Skin of body (tissue), 3 donors: ENCODE measurements at places on chromosomes 5 and 9.
A peak's percentile ranks its signal among the peaks of the same experiment; 100 is the strongest.

- no peak for DNase-seq
Measured at GRCh38 chr5:73280821-73281746, 108.1 kb downstream of the TMEM174 start.

DNA sequence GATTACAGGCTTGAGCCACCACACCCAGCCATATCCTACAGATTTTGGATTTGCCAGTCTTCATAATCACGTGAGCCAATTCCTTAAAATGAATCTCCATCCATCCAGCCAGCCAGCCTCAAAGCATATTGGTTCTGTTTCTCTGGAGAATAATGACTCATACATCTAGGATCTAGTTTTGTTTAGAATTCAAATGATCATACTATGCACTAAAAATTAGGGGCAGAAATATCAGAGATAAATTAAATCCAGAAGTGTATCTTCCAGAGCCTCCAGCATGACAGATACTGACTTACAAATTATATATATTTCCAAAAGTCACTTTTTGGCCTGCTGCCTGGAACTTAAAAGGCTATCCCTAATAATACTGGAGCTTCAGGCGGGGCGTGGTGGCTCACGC is 119.1 kb upstream of the NR5A1 start:
- peak; percentile 64 for DNase-seq

DNA sequence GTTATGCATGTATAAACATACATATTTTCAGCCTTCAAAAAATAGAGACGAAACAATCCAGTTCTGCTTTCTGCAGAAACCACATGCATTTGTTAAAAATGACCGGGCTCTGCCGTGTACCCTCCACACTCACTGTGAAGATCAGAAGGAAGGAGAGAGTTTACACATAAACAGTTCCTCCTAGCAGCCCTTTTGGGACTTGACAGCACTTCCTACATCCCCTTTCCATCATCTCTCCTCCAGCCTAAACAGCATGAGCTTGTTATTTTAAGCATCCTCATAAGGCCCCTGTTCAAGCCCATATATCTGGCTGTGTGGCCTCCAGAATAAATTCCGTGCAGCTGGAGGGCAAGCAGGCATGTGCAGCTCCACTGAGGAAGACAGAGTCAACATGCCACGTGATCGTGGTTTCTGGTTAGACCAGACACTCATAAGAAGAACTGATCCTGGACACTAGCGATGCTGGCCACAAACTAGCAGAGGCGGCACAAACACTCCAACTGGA is 42.2 kb downstream of the NIPAL4 start:
- no peak for DNase-seq

DNA sequence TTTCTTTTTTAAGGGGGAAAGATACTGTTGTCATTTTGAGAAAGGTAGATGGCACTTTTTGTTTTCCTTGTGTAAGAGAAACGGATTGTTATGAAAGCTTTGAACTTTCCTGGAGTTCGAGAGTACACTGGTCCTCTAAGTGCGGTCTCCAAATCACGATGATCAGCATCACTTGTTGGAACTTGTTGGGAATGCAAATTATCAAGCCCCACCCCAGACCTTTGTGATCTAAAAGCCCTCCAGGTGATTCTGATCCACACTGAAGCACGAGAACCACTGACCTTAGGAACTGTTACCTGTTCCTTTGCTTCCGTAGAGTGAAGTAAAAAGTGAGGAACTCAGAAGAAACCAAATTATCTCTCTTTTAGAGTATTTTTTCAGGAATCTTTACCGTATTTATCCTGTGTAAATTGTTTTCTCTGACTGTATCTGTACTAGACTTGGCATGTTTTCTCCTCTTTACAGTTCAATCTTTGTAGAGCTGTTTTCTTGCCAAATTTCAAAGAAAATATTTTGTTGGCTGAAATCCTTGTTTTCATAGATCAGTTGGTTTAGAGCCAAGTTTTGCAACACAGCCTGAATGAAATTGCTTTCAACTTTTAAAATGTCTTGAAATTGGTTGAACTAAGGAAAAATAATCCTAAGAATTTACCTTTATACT is 4.0 kb downstream of the MAT2B start:
- peak; percentile 54 for DNase-seq

DNA sequence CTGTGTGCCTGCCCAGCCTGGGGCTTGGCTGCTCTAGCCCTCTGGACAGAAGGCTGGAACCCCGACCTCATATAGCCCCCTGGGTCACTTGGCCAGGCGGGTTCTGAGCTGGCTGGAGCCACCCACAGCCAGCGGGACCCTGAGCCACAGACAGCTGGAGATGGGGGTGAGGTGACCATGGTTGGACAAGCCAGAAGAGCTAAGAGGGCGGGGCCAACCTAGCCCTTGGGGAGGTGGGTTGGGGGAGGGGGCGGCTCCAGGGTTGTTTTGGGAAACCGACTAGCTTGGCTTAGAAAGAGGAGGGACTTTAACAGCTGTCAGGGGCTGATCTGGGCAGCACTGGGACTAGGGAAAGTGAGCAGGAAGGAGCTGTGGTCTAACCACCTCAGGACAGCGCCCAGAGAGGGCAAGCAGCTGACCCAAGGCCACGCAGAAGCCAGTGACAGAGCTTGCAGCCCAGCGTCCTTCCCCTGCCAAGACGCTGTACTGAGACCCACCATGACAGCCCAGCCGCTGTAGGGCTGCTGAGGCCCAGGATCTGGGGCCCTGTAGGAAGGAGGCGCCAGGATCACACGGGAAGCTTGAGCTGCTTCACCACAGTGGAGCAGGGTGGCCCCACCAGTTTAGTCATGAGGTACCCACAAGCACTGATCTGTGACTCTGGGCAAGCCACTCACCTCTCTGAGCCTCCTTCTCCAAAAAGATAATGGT is 2.2 kb downstream of the AIF1L start:
- no peak for DNase-seq

- no peak for DNase-seq
Measured at GRCh38 chr9:117681888-117682287, 22.3 kb upstream of the TLR4 start.

- DNase-seq = no peak
Measured at GRCh38 chr5:76602094-76602726, 21.0 kb downstream of the F2RL2 start.

DNA sequence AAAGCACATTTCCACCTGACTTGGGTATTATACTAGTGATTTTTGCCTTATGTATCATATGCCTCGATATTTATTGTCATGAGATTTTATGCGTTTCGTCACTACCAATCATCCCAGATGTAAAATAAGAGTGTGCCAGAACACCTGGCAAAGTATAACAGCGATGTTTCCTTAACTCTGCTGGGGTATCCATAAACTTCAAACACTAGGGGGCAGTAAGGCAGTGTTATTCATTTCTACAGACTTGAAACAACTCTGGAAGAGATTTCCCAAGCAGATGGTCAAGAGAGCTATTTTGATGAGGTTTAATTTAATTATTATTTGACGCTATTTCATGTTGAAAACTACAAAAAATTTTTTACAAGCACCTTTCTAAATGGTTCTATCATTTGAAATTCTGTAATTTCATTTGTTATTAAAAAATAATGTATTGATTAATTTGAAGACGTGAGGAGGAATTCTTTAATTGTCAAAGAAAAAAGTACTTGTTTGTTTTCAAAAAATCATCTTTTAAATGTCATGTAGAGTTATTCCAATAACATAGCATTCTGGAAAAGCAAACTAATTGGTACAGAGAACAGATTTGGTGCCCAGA is 388.5 kb upstream of the CTNND2 start:
- DNase-seq = no peak

DNA sequence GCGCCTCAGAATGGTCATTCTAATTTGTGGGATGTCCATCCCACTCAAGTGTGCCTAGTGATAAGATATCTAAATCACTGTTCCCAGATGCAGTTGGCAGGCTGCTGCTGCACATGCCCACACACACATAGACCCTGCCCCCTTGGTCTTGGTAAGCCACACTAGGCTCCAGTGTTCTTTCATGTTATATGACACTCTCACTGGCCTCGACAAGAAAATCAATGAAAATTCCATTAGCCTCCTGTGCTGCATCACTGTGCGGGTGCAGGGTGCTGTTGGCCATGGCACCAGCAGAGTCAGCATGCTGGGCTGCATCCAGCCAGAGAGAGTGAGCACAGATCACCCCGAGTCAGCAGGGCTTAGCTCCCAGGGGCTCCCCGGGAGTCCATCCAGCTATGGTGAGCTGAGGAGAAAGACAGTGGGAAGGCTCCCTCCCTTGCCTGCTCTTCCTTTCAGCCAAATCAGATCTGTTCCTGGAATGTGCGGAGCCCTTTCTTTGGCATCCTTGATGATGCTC is 59.9 kb downstream of the ABLIM3 start:
- DNase-seq = no peak

DNA sequence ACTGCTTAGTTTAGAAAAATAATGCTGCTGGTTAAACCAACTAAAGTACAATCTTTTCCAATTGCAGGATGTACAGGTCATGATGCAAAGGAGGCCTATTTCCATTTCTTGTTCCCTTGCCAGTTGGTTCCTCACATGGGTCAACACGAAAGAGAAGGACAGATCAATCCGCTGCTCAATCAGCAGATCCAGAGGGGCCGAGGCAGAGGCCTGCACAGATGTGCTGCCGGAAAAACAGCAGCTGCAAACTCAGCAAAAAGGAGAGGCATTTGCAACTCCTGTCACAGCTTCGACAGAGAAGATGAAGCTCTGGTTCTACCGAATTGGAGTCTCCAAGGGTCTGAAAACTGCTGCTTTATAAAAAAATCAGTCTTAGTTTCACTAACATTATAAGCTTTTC is 69.8 kb downstream of the NIPSNAP3B start:
- no peak for DNase-seq

- no peak for DNase-seq
Measured at GRCh38 chr9:87178302-87178701, 231.0 kb upstream of the GAS1 start.

DNA sequence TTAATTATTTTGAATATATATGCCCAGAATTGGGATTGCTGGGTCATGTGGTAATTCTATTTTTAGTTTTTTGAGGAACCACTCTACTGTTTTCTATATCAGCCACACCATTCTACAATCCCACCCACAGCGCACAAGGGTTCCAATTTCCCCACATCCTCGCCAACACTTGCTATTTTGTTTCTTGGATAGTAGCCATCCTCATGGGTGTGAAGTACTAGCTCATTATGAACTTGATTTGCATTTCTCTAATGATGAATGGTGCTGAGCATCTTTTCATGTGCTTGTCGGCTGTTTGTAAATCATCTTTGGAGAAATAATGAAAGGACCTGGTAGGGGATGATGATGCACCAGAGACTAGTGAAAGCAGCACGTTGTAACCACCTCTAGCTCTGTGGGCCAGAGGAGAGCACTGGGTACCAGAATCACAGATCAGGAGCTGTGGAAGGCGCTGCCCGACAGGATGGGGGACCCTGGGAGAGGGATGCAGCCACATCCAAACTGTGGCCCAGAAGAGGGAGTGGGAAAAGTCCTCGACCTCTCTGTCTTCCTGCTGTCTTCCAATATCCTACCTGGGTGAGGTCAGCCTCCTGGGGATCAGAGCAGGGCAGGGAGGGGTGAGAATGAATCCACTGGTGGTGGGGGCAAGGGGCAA is 155.4 kb downstream of the RGS3 start:
- DNase-seq = peak; percentile 34

DNA sequence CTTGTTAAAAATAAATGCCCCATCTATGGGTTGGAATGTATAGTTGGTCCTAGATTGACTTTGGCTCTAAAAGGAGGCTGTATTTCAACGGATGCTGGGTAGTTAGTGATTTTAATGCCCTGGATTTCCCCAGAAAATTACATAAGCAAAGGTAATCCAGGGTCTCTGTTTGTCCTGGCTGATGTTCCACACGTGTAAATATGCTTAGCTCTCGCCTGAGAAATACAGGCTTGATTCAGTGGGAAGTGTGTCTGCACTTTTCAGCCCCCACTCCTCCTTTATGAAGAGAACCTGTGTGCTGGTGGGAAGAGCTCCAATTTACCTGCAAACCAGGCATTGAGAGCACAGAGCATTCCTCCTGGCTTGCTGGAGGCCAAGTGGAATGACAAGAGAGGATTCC is 294.6 kb upstream of the CLINT1 start:
- DNase-seq = no peak

DNA sequence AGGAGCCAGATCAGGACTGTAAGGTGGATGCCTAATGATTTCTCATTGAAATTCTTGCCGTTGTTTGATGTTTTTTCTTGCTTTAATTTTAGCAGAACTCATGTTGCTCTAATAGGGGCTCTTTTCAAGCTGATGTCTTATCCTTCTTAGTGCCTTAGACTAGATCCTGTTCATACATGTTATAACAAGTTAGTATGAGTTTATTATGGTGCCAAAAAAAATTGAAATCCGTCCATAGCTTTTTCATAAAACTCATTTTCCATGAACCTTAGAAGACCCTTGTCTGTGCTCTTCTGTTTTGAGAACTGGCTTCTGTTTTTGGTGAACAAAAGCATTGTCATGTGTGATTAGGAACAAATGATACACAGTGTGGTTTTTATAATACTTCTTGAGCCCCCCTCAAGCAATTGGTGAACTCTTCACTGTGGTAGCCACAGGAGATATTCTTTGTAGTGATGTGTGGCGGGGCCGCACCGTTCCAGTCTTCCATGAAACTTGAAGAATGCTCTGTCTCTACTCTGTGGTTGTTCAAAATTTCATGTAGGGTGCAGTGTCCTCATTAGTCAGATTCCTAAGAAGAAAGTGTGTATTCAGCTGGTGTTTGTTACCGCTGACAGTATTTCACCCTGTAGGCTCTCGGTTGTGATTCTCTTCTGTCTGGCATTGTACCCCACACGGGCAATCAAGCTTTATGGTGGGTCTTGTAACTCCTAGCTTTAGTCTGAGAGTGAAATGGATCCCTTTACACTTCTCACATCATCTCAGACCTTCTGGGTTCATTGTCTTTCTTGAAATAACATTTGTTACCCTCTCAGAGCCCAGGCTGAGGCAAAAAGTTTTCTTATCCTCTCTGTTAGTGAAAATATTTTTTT is 10.7 kb downstream of the OTULIN start:
- DNase-seq = peak; percentile 6

- DNase-seq = no peak
Measured at GRCh38 chr5:172492097-172492840, 37.9 kb upstream of the SH3PXD2B start.

- no peak for DNase-seq
Measured at GRCh38 chr5:161261668-161262323, 284.7 kb downstream of the GABRB2 start.

- no peak for DNase-seq
Measured at GRCh38 chr9:71725590-71726338, 42.5 kb downstream of the CEMIP2 start.

- DNase-seq = no peak
Measured at GRCh38 chr5:170821257-170821800, 37.8 kb downstream of the GABRP start.

- DNase-seq = peak; percentile 12
Measured at GRCh38 chr5:1793301-1793740, 6.3 kb downstream of the MRPL36 start.

DNA sequence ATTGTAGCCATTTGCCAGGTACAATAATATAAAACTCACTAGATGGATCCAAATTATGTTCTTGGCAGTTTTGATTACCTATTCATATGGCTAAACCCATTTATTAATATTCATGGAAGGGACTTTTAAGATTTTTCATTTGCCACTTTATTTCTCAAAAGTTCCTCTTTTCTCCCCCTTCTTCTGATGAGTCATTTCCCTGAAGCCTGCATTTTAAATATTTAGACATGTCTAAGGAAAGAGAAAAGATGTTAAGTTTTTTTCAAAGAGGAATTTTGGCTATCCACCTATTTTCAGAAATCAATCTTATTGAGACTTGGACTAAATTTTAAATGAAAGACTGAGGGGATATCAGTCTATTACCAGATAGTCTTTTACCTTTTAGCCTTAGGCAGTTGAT is 1189.4 kb downstream of the EFNA5 start:
- DNase-seq = no peak
